ENCODE measurements at places on chromosomes 5 and 9.

- no peak for DNase-seq
Measured at GRCh38 chr5:72497823-72498222, 9.4 kb downstream of the ZNF366 start.

DNA sequence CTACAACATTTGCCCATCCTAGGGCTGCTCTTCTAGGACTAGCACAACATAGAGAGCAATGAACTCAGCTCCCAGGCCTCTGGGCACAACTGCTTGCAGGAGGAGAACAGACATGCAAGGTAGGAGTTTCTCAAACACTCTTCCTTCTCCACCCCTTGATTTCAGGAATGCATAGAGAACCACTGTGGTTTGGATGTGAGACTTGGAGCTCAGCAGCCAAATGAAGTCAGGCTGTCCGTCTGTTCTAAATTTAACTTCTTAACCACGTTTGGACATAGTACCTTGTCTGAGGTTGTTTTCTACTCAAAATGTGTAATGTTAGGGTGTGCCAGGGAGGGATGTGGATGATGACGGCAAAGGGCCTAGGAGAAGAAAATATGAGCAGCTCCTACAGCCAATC is 515.1 kb upstream of the TNC start:
- no peak for DNase-seq

DNA sequence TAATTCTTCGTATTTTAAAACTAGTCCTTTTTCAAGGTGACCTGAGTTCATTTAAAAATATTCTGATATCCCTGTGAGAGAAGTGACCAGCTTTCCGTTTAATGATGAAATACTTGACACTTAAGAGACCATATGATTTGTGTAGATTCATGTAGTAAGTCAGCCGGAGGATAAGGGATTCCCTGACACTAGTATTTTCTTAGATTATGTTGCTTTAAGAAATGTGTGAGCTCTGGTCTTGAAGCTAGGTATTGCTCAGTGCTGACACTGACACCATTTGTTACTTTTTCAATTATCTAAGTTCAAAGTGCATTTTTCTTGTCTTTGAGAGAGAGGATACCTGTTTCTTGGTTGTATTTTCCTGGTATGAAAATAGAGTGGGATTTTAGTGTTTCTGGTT is 4.2 kb downstream of the NIPBL start:
- no peak for DNase-seq

- DNase-seq = no peak
Measured at GRCh38 chr5:67897431-67897830, 318.1 kb upstream of the PIK3R1 start.

DNA sequence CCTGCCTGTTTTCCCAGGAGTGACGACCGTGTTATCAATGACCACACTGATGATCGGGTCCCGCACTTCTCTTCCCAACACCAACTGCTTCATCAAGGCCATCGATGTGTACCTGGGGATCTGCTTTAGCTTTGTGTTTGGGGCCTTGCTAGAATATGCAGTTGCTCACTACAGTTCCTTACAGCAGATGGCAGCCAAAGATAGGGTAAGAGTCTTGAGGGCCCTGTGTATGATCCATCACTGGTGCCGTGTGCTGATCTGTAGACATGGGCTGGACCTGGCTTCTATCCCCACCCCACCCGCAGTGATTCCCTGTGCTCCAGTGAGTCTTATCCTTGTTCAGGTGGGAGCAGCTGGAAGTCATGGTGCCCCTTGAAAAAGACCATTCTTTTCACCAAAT is 26.0 kb downstream of the GABRP start:
- DNase-seq = no peak

DNA sequence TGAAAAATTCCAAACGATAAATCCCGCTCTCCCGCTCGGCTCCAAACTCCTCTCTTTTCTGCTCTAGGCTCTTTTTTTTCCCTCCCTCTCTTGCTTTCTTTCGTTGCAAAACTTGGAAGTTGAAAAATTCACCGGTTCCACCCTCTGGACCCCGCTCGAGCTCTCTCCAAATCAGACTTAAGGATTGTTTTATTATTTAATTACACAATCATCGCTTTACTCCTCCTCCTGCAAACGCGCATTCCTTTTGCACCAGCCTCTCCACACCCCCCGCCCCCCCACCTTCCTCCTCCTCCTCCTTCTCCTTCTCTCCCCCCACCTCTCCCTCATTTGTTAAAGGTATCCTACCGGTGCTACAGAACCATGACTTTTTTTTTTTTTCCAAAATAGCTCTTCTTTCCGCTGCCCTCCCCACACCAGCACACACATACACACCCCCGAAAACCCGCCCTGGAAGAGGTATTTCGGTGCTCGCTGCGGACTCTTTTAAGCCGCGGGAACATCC is 535 bp upstream of the NFIB start:
- no peak for DNase-seq

DNA sequence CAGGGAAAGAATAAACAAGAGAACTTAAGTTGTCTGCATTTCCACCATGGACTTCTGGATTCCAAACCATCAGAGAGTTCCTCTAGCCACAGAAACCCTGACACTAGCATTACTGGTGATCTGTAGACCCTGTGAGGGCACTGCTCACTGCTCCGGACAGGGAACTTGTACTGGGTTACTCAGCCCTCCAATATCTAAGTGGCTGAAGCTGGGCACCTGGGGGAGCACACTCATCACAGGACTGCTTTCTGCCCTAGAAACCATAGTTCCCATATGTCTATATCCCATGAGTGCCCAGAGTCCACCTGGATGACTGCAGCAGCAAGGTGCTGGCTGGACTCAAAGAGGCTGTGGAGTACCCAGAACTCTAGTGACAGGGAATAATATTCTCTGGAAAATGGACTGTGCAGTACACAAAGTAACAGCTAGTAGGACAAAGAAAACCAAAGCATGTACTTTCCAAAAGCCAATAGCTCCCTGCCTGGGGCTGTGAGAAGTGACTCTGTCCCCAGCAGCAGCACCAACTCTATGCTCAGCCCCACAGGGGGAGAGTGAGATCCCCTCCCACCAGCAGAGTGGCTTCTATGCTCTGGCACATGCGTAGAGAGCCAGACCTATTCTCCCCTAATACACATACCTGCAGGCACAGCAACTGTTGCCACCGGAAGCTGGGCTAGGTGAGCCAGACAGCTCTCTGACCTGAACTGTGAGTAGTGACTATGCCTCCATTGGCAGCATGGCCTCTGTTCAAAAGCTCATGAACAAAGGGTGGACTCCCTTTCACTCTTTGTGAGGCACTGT is 472.9 kb upstream of the FTMT start:
- no peak for DNase-seq
